ENCODE measurements at places on chromosomes 2 and 18. TPM values are rescaled to one million over a fixed set of nuclear protein-coding genes. Genes with fewer than 3 reads are reported as not detected.

DNA sequence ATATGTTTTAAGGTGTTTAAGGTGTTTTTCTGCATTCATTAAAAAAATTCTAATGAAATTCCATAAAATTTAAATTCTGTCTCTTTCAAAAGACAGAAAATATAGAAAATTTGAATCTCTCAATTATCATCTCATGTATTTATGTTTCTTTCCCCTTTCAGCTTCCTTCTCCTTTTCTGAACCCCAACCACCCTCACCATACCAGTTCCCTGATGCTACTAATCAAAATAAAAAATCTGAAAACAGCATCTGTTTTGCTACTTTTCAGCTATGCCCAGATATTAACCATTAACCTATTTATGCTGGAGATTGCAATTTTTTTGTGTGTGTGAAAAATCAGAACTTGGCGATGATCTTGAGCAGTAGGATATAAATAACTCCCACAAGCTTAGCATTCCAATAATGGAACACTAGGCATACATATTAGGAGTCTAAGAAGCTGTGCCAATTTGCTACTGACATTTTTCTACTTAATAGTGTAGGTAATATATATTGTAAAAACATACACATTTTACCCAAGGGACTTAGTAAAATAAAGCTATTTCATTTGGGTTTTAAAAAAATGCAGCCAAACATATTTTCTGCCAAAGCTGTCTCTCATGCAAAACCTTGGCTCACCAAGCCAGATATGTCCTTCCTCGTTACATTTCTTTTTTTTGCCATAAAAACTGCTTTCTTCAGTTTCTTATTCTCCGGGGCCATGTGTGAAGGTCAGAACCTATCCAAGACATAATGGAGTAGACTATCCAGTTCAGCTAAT, 32.6 kb upstream of the AGPS start:
- H3K4me1 ChIP-seq = no peaks in the 10 kb centered on the region
- no peaks in the 10 kb centered on the region for H3K27me3 ChIP-seq

MSH6 gene
- total RNA-seq = 50.9 TPM

C2orf15 gene
- total RNA-seq = not detected

CXCR1 gene
- total RNA-seq = not detected

- no peak overlapping the region for H3K4me3 ChIP-seq
- H3K27ac ChIP-seq = no peak overlapping the region
- H3K4me1 ChIP-seq = peaks cover 16% of the 10 kb centered on the region
- H3K36me3 ChIP-seq = peaks cover 37% of the 10 kb centered on the region
- no peak for DNase-seq
Observed at GRCh38 chr2:113922335-113922734, 32.4 kb downstream of the ACTR3 start.

CENPO gene
- 30.0 TPM for total RNA-seq

DNA sequence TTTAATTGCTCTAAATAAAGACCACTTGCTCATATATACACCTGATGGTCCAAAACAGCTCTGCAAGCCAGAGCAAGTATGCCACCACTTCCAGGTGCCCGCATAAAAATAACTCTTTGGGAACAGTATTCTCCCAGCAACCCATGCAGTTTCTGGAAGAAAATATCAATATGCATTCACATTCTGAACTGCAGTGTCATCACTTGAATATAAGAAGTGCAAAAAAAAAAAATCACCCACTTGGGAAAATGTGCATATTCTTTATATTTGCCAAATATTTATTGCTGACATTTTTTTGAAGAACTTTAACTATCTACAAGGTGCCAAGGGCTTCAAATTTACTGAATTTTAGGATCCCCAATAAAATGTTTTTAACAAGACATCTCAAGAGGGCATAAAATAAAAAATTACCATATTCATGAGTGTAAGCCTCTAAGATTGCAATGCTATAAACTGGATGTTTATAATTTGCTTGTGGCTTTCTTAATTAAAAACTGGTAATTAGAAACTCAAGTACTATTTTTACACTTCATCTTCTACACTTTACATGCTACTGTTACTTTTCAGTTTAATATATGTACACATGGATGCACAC, 360.6 kb upstream of the HNRNPA3 start:
- H3K27me3 ChIP-seq = peaks cover 2% of the 10 kb centered on the region
- no peak overlapping the region for H3K27ac ChIP-seq
- H3K36me3 ChIP-seq = no peaks in the 10 kb centered on the region
- no peak for DNase-seq
- H3K4me1 ChIP-seq = no peaks in the 10 kb centered on the region

DNA sequence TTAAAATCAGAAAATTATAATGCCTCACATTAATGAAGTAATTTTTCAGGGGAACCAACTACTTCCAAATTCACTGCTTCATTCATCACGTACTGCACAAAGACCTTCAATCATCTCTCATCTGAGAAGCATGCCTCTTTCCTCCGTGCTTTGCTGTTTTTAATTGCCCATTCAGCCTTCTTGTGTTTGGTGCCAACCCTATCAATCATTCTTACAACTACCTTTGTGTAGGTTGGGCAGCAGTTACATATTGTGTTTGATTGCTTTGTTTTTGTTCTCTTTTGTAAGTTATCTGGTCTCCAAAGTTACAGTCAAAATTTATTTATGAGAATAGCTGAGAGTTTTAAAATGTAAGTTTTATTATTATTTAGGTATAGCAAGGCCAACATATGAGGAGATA, 549.0 kb upstream of the SLC8A1 start:
- H3K27me3 ChIP-seq = peaks cover 1% of the 10 kb centered on the region
- H3K4me1 ChIP-seq = no peaks in the 10 kb centered on the region
- no peaks in the 10 kb centered on the region for H3K36me3 ChIP-seq
- H3K4me3 ChIP-seq = no peak overlapping the region
- DNase-seq = no peak
- H3K27ac ChIP-seq = no peak overlapping the region

NEB gene
- not detected for total RNA-seq

DNA sequence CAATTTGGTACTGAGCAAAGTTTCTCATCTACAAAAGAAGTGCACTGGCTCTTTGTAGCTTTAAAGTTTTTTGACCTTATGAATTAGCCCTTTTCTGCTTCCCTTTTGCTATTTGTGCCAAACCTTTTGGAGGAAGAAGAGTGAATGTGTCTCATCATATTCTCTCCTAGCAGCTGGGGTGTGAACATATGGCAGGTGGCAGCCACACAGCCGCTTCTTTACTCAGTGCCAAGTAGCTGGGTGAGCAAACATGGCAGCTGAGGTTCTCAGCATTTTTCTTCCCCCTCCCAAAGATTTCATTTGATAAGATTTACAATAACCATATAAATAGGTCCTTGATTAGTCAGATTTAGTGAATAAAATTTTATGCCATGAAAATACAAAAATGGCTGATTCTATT, 46.7 kb upstream of the STK17B start:
- H3K4me3 ChIP-seq = no peak overlapping the region
- H3K4me1 ChIP-seq = no peaks in the 10 kb centered on the region
- DNase-seq = no peak
- peaks cover 31% of the 10 kb centered on the region for H3K36me3 ChIP-seq
- H3K27me3 ChIP-seq = no peaks in the 10 kb centered on the region
- no peak overlapping the region for H3K27ac ChIP-seq

ARHGAP15 gene
- total RNA-seq = not detected

NAT8 gene
- not detected for total RNA-seq

DNA sequence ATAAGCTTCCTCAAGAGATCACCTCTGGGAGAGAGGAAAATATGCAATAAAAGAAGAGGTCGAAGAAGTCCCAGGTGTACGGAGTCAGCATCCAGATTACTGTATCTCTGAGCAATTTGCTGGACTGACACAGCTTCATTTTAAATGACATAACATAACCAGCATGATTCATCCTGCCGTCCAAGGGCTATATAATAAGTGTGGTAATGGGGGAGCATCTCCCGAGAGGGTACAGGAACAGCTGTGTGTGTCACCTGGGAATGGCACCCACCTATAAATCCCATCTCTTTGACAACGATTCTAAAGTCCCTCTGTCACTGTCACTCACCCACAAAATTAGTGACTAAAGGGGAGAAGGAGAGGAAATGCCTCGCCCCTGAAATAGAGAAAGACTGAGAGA, 19.3 kb upstream of the FZD7 start:
- no peak overlapping the region for H3K27ac ChIP-seq
- DNase-seq = no peak
- peak overlapping the region; percentile 20 for H3K4me3 ChIP-seq
- H3K36me3 ChIP-seq = no peaks in the 10 kb centered on the region
- peaks cover 21% of the 10 kb centered on the region for H3K4me1 ChIP-seq

DNA sequence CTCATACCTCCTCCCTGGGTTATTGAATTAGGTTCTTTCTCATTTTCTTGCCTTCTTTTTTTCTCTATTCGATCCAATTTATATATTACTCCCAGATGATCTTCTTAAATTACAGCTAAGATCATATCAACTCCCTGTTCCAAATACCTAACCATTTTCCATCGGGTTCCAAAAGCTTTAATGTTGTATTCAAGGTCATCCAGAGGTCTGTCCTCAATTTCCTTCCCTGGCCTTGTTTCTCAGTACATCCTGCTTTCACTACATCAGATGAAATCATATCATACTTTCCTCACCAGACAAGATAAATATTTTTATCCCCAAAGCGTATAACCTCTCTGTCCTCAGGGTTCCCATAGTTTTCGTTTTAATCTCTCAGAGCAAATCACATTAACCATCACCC, 36.3 kb upstream of the GREB1L start:
- H3K27me3 ChIP-seq = peaks cover 2% of the 10 kb centered on the region
- H3K36me3 ChIP-seq = no peaks in the 10 kb centered on the region
- H3K27ac ChIP-seq = no peak overlapping the region

G6PC2 gene
- not detected for total RNA-seq

DNA sequence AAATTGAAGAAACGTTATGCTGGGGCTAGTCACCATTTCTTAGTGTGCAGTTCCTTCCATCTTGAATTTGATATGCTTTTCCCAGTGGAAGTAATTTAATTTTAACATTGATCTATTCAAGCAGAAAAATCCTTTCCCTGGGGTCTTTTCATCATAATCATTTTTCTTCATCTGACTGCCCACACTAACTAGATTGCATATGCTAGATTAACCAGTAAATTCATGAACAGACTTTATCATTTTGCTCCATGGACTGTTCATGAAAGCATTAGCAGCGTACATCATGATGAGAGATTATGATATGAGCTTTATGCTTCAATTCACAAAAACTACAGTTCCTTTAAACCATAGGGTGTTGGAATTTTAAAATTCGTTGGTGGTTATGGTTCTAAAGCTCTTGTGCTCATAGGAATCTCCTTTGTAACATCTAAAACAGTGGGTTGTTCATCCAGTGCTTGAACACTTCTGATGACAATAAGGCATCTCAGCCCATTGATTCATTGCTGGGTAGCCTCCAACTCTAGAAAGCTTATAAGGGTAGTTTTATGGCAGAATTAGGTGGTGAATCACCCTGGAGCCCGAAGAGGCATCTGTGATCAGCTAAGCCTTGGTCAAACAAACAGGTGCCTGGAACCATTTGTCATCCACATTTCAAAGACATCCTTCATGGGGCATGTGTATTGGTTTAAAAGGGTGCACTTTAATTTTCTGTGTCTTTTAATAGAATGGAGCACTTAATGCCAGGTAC, 77.2 kb upstream of the NDUFV2 start:
- peaks cover 4% of the 10 kb centered on the region for H3K27me3 ChIP-seq
- H3K4me1 ChIP-seq = peaks cover 40% of the 10 kb centered on the region
- H3K36me3 ChIP-seq = peaks cover 1% of the 10 kb centered on the region
- peak; percentile 62 for DNase-seq

All from HFFc6 (cell line).